Naive thymus-derived CD8-positive, alpha-beta T cell (primary cell): ENCODE measurements at places on chromosomes 6 and 20. TPM values are rescaled to one million over a fixed set of nuclear protein-coding genes. Genes with fewer than 3 reads are reported as not detected.

DNA sequence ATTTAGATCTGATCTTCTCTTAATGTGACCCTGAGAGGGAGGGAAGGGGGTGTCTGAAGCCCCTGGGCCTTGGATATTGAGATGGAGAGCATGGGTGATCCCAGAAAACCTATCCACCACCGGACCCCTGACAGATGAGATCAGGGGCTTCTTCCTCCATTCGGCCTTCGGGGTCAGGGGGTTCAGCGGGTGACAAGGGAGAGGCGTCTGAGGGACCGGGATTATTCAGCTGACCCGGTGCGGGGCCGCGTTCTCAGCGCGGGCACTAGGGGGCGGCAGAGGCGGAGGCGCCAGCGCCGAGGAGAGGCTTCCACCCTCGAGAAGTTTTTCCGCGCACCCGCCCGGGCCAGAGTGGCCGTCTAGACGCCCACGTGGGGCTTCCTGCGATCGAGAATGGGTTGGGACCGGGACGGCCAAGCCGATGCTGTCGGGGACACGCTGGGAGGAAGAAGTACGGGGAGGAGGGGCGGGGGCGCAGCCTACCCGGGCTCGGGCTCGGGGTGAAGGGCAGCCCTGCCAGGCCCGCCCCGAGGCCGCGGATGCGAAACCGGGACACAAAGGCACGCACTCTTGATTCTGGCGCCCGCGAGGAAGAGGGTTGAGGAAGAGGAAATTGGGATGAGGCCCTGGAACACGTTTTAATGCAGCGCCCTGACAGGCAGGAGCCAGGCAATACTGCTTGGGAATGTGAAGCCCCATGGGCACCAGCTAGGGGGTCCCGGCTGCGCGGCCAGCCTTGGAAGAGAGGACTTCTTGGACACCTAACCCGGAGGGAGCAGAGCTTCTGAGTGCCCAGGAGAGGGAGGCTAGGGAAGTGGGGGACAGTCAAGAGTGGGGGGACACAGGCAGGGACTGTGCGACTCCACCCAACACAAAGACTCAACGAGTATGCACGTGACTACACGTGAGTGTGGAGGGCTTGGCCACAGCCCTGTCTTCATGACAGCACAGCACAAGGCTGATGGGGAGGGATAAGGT lies 30.6 kb downstream of the COL11A2 start:
- DNase-seq: peak; percentile 81

GRCh38 chr6:25962149-25963127 lies at the start of gene TRIM38:
Gene TRIM38 (plus strand): TSS chr6:25962802. CDS start chr6:25966523, 3,721 bp downstream.
- peak; percentile 88 for DNase-seq

DNA sequence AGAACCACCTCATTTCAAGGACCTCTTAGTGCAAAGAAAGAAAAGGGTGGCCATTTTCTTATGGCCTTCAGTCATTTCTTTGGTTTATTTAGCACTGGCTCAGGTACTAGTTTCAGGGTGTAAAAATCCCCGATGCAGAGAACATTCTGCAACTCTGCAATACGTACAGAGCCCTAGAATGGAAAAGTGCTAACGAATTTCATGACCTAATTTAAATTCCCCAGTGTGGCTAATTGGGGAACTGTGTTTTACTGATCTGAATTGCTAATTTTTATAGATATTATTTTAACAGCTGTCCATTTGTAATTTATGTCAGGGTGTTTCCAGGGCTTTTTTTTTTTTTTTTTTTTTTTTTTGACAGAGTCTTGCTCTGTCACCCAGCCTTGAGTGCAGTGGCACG lies 160.7 kb downstream of the UST start:
- no peak for DNase-seq

DNA sequence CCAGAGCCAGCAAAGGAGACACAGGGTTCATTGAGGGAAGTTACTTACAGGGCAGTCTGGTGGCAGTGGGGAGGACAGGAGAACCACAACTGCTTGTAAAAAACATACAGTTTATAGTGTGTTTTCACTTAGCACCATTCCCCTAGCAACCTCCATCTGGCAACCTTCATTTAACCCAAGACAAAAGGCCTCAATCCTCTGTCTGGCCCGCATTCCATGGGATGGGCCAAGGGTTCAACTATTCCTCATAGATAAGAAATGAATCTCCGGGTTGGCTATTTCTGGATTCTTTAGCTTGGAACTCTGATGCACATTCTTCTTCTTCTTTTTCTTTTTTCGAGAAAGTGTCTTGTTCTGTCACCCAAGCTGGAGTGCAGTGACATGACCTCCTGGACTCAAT lies 26.3 kb upstream of the FYN start:
- DNase-seq: no peak

DNA sequence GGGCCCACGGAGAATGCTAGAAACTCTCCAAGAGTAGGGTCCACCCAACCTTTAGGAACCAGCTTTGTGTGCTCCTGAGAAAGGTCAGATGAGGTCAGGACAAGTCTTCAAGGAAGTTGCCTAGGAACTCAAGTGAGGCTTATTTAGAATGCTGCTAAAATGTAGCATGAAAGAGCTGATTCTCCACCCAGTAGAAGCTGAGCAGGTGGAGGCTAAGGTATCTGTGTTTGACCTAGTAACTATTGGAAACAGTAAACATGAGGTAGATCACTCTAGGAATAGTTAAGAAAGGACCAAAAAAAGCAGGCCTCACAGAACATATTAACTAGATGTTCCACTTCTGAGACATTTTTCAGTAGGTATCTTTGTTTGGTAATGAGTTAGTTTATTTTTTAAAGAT lies 13.9 kb downstream of the CEP43 start:
- no peak for DNase-seq

GRCh38 chr6:158926414-158926813 lies 73.6 kb downstream of the RSPH3 start:
- no peak for DNase-seq

DNA sequence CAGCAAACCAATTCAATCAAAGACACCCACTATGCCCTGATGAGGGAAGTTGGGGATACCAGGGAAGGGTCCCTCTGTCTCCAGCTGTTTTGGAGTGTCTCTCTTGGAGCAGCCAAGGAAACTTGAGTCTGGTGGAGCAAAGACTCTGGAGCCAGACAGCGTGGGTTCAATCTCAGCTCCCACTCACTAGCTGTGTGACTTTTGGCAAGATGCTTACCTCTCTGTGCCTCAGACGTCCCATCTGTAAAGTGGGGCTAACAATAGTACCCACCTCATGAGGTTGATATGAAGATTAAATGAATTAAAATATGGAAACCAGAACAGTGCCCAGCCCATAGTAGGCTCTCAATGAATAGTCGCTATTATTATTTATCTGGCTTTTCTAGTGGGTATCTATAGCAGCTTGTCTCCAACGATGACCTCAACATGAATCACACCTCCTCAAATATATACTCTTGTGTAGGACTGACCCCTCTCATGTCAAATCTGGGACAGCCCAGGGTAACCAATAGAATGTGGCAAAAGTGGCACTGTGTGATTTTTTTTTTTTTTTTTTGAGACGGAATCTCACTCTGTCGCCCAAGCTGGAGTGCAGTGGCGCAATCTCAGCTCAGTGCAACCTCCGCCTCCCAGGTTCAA lies 99.2 kb upstream of the FOXP4 start:
- no peak for DNase-seq

DNA sequence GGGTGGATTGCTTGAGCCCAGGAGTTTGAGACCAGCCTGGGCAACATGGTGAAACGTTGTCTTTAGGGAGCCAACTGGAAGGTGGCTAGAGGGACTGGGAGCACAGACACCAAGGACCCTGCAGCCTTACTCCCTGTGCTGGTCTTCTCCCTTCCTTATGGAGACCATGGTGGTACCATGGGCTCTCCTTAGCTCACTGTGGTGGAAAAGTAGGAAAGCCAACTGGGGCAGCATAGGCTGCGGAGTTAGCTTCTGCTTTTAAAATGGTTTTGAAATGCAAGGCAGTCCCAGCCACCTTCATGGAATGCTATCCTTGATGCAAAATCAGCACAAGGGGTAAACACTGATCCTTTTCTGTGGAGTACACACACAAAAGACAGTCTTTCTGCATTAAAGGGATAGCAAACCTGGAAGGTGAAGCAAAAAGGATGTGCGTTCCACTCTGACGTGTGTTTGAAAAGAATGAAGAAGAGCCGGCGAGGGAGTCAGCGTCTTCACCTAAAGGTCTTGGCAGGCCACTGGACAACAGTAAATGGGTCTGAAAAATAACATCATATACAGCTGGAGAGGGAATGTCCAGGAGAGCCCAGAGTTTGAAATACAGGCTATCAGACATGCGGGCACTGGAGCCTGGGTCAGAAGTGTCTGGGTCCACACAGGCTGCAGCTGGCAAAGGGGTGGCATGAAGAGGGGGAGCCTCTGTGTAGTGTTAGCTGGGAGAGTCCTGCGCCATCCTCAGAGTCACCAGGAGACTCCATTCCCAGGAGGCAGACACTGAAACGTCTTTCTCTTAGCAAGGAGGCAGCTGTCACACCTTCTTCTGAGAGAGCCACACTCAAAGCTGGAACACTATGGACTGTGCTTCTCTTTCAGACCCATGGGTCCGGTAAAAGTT lies 58.5 kb downstream of the GPR6 start:
- no peak for DNase-seq

- no peak for DNase-seq
Observed at GRCh38 chr6:122207794-122208193, 191.7 kb upstream of the HSF2 start.

- DNase-seq: no peak
Observed at GRCh38 chr6:21281366-21281765, 312.2 kb upstream of the SOX4 start.

- no peak for DNase-seq
Observed at GRCh38 chr6:21522797-21523456, 70.6 kb upstream of the SOX4 start.

Gene BMP5
- not detected for polyA plus RNA-seq
